ENCODE measurements at places on chromosomes 2 and 18. TPM values are rescaled to one million over a fixed set of nuclear protein-coding genes. Genes with fewer than 3 reads are reported as not detected.

GRP gene
- 0.55 TPM for polyA plus RNA-seq

DYNAP gene
- not detected for polyA plus RNA-seq

TP53I3 gene
- polyA plus RNA-seq, result 58.9 TPM

LRP1B gene
- 0.99 TPM for polyA plus RNA-seq

IL1B gene
- polyA plus RNA-seq, result 3.1 TPM

EVA1A gene
- 19.8 TPM for polyA plus RNA-seq

ST6GAL2 gene
- polyA plus RNA-seq, result 21.5 TPM

TDRD15 gene
- polyA plus RNA-seq, result 0.04 TPM

TMEM214 gene
- 69.4 TPM for polyA plus RNA-seq

POMC gene
- polyA plus RNA-seq, result 5.0 TPM

- DNase-seq, result no peak
These were observed 17.4 kb upstream of the MRPL33 start for GRCh38 chr2:27754138-27754588.

- DNase-seq, result no peak
These were observed 82.5 kb downstream of the TMEM247 start for GRCh38 chr2:46561731-46562450.

- no peak for DNase-seq
These were observed 699.7 kb upstream of the ZNF804A start for GRCh38 chr2:183898641-183899040.

- DNase-seq, result no peak
These were observed 808.9 kb downstream of the SUCLG1 start for GRCh38 chr2:83650161-83650560.

DNA sequence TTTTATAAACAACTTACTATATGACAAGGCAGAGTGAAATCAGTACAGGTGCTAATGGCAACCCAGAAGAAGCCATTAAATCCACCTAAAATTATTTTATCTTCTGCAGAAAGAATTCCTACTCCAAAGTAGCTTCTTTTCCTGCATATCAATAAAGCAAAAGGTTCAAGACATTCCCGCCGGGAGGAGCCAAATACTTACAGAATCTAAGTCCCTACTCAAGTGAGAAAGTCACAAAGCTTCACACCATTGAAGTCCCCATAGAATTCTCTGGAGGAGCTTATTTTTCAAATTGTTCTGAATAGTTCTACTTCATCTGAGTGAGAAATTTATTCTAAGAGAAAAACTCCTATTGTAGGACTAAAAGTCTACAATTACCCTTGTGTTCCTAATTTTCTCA lies 233.7 kb upstream of the HNRNPA3 start:
- no peak for DNase-seq

GRCh38 chr18:47981830-47982229 lies 51.4 kb upstream of the SMAD2 start:
- DNase-seq, result no peak

- no peak for DNase-seq
These were observed 383.7 kb downstream of the XIRP2 start for GRCh38 chr2:167271932-167272331.

DNA sequence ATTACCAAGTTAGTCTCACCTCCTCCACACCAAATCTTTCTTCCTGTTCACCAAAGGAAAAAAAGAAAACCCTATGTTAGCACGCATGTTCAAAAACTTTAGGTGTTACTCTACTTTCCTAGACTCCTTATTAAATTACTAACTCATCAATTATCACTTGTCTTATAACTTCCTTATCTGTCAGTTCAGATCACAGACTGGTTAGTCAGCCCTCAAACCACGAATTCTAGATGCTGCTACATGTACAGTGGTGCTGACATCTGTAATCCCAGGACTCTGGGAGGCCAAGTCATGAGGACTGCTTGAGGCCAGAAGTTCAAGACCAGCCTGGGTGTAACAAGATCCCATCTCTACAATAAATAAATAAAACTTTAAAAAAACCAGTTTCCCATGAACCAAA lies 3.5 kb downstream of the YWHAQ start:
- DNase-seq, result no peak

DNA sequence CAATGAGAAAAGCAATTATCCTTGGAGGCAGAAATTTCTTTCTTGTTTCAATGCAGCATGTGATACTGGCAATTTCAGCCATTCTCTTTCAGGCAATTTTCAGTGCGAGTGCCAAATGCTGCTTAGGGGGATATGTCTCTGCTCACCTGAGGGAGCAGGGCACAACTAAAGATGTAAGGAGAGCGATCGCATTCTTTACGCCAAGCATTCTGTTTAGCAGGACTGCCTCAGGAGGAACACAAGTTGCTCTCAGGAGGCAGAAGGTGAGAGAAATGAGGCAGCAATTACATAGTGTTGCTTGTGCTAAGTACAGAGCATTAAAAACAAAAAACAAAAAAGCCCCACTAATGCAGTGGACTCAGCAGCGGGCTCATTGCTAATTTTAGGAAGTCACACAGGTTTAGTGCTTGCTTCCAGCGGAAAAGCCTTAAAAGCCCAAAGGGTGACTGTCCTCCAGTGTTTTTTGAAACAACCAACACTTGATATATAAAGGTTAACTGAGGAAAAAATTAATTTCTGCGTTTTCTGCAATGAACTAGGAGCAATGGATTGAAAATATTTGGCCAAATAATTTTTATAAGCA lies 116.9 kb downstream of the METTL8 start:
- no peak for DNase-seq

DNA sequence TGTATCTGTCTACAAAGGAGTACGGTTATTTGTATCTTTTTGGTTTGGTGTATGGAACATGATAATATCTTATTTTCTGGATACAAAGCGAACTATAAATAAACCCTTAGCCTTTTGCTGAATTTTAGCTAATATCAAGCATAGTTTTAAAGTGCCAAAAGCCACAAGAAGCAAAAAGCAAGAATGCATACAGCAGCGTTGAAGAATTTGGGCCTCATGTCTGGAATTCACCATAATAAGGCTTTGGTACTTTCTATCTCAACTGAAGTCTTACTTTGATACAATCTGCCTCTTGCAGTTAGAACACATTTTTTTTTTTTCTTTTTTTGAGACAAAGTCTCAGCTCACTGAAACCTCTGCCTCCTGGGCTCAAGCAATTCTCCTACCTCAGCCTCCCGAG lies 151.5 kb downstream of the ERBB4 start:
- no peak for DNase-seq

GRCh38 chr2:173427887-173428668 lies 73.4 kb downstream of the CDCA7 start:
- no peak for DNase-seq

DNA sequence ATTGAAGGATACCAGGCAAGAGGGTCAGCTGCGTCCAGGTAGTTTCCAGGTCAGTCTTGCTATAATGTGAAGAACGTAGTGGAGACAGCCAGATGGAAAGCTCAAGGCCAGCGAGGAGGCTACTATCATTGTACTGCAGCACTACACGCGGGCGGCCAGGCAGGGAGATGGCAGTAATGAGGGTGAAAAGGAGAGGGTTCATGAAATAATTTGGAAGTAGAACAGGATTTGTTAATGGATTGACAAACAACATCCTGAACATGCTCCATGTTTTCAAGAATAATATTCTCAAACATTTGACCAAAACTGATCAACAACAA lies 17.1 kb downstream of the SPIRE1 start:
- no peak for DNase-seq

DNA sequence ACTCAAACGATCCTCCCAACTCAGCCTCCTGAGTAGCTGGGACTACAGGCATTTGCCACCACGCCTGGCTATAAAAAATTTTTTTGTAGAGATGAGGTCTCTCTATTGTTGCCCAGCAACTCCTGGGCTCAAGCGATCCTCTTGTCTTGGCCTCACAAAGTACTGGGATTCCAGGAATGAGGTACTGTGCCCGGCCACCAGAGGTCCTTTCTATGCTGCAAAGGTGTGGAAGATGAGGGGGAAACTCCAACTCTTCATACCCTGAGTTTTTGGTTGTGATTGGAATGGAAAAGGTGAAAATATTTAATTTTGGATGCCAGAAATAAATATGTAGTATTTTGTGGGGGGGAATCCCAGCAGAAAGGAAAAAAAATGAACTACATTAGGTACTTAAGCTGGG lies 36.0 kb downstream of the MRPL33 start:
- no peak for DNase-seq

GRCh38 chr2:154698721-154699574 lies 453 bp downstream of the KCNJ3 start:
- DNase-seq, result no peak

DNA sequence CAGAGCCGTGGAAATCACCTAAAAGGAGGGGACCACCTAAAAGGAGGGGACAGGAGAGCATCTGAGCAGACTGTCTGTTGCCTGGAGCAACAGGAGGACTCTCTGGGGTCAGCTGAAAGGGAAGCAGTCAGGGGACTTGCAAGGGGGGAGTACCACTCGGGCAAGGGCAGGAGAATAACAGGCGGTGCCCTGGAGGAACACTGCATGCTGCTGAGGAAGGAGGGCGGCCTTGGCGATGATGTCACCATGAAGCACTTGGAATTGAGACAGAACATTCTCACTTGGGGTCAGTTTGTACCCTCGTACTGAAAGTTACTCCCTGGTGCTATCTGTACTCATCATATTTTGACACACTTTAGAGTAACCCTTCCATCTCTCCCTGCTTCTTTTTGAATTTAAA lies 18.4 kb downstream of the SIX3 start:
- DNase-seq, result no peak

GRCh38 chr2:67752969-67753368 lies 309.8 kb downstream of the C1D start:
- DNase-seq, result no peak

- DNase-seq, result no peak
These were observed 18.5 kb downstream of the MBD2 start for GRCh38 chr18:54205959-54206358.

- DNase-seq, result no peak
These were observed 17.0 kb downstream of the ARHGAP28 start for GRCh38 chr18:6746386-6746960.

- no peak for DNase-seq
These were observed 36.4 kb upstream of the IL1R1 start for GRCh38 chr2:102106133-102106556.

DNA sequence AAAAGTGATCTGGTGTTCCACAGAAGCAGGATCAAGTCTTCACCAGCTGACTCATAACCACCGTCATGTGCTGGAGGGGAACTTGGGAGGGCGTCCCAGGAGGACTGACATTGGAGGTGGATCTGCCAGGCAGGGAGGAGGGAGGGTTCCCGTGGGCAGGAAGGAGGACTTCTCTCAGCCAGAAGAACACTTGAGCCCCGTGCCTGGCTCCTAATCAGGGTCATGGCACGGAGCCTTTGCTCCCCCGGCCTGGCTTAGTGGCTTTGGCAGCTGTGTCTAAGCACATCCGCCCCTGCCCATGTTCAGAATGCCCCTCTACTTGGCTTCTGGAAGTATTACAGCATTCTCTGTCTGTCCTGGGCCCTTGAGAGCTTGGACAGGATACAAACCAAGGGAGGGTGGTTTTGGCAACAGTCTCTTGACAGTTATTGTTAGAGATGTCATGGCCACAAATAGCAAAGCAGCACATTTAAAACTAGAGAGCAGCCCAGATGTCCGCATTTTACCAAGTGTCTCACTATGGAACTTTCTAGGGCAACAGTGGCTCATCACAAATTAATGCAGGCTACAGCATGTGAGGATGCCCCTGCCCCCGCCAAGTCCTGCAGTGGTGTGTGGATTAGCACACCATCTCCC lies 11.5 kb downstream of the PPP1R7 start:
- DNase-seq, result no peak

All from left renal cortex interstitium (tissue), 4 donors.